ENCODE measurements at places on chromosomes 2 and 18.

GRCh38 chr18:74876630-74877243 lies 279.1 kb downstream of the ZNF407 start:
- DNase-seq, result no peak

- DNase-seq, result no peak
Measured at GRCh38 chr2:204065566-204065965, 129.0 kb downstream of the ICOS start.

DNA sequence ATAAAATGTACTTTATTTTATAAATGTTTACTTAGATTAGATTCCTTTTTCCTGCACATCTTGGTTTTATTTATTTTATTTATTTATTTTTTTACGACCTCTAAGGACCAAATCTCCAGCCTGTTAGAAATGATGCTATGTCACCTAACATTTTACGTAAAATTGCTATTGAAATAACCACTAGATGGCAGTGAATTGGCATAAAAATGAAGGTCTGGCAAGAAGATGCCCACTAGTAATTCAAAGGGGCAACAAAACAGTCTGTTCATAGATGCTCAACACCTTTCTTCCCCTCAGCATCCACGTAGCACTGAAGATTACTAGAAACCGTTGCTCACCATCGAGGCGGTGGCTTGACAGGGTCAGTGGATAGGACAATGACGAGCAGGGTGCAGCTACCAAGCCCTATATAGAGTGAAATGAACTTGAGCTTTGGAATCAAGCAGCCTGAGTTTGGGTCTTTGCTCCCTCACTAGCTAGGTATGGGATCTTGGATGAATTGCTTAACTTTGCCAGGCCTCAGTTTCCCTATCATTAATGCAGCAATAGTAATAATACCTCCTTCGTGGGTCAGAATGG lies 128.7 kb upstream of the L3MBTL4 start:
- DNase-seq, result no peak

- no peak for DNase-seq
Measured at GRCh38 chr2:201502713-201503112, 51.2 kb downstream of the STRADB start.

DNA sequence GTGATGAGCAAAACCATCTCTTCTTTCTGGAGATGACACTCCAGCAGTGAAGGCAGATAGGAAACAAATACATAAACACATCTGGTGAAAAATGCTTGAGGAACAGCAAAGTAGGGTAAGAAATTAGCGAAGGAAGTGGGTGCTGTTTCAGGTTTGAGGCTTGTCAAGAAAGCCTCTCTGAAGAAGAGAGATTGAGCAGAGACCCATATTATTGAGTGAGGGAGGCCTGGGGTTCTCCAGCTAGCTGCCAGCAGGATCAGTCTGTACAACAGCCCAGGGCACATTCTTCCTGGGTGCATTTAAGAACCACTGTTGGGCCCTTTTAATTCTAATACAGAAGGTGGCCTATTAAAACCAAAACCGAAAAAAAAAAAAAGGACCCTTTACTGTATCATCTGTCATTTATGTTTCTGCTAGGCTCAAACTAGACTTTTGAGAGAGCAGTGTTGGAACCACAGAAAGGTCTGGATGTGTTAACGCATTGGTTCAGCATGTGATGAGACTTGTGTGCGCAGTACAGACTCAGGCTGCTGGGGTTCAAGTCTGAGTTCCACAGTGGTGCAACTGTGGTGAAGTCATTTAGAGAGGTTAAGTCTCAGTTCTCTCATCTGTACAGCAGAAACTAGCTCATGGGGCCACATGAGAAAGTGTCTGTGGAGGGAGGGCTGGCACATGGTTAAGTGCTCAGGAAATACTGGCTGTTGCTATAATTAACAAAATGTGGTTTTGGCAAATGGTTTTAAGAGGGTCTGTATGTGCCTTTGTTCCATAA lies 28.9 kb downstream of the MGAT5 start:
- DNase-seq, result no peak

GRCh38 chr2:162768656-162769055 lies 69.9 kb downstream of the KCNH7 start:
- DNase-seq, result peak; percentile 15

DNA sequence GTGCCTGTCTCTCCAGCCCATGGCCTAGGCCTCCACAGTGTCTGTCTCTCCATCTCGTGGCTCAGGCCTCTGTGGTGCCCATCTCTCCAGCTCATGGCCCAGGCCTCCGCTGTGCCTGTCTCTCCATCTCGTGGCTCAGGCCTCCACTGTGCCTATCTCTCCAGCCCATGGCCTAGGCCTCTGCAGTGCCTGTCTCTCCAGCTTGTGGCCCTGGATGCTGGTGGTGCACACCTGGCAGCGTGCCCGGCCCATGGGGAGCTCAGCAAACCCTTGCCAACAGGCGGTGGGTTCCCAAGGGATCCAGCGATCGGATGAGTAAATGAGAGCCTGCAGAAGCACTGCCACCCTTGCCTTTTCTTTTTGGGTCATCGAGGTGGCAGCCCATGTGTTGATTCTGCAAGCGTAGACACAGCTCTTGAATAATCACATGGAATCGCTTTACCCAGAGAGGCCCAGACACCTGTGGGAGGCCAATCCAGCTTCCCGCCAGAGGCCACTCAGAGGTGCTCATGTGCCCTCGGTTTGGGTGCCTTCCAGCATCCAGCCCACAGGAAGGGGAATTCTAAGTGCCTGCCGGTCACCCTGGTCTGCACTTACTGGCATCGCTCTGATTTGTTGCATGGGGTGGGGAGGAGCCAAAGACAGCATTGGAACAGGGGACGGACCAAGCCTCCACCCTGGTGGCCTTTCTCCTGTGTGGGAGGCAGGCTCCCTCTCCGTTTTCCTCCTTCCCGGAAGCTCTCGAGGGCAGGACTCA lies 101.8 kb upstream of the HDAC4 start:
- DNase-seq, result no peak

GRCh38 chr2:101696272-101697123 lies 1.0 kb upstream of the MAP4K4 start:
- peak; percentile 76 for DNase-seq

- no peak for DNase-seq
Measured at GRCh38 chr2:171747371-171747770, 60.1 kb downstream of the DYNC1I2 start.

- DNase-seq, result no peak
Measured at GRCh38 chr2:120883607-120884440, 148.2 kb downstream of the GLI2 start.

DNA sequence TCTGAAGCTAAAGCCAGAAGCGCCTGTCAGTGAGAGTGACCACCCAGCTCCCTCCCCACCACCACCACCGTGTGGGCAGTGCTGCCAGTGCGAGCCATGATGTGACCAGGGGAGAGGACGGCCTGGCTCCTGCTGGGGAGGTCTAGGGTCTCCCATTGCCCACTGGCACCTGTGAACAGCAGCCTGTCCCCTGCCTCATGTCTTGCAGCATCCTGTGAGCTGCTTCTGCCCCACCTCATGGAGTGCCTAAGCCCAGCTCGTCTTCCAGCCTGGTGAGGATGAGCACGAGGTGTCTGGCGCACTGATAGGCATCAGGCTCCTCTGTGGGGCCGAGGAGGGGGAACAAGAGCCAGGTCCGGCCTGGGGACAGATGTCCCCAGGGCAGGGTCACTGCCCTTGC lies 61.4 kb downstream of the FAM168B start:
- no peak for DNase-seq

DNA sequence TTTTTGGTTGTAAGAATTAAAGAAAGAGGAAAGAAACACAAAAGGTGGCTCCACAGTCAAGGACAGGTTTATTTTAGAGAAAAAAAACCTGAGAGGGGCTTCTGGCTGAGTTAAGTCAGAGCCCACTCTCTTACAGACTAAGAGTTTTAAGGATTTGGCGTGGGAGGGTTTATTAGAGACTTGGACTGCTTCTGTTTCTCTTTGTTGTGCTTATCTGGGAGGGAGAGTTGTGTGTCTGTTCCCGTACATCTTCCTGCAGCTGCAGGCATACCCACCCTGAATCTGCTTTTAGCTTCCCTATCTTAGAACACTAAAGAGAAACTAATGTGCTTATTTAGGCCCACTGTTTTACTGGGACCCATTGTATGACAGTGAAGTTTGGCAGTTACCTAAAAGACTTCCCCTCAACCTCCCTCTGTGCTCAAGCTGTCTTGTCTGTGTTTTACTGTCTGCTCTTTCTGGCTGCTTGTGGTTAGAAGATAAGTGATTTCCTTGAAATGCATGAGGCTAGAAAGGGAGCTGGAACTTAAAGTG lies 2.7 kb downstream of the RSAD2 start:
- DNase-seq, result no peak

GRCh38 chr2:25545899-25546298 lies 127.5 kb downstream of the DTNB start:
- DNase-seq, result no peak

DNA sequence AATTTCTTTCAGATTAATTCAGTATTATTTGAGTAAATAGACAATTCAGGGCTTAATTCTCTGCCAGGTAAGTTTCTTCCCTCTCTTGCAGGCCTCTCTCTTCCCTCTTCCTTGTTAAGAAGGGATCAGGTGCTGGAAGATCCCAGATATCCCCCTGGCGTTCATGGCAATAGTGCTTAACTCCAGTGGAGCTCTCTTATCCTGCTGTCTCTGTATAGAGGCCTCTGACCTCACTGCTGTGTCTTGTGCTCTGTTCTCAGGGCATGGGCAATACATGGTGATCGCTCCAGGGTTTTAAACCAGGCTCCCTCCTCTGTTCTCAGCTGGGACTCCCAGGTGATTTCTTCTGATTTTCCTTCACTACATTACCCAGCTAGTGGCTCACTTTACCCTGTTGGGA lies 226.8 kb downstream of the MC4R start:
- no peak for DNase-seq

DNA sequence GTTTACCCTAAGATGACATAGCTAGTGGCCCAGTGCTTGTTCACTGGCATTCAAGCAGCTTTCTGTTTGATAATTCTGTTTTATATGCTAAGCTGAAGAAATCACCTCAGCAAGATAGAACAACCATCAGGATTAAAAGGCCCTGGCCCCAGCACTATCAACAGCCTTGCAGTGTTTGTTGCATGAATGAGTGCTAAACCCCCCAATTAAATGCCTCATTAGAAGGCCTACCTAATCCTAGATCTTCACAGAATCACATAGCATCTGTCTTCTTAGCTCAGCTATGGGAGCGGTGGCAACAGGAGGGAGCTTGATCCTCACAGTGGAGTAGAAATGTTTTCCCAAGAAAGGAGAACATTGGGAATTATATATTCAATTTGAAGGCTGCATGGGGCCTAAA lies 194.1 kb upstream of the HNMT start:
- no peak for DNase-seq

GRCh38 chr2:68734688-68735525 lies at the start of gene ARHGAP25:
ARHGAP25 (plus strand) TSS chr2:68734811; CDS start chr2:68735200, 389 bp downstream.
- DNase-seq, result no peak

DNA sequence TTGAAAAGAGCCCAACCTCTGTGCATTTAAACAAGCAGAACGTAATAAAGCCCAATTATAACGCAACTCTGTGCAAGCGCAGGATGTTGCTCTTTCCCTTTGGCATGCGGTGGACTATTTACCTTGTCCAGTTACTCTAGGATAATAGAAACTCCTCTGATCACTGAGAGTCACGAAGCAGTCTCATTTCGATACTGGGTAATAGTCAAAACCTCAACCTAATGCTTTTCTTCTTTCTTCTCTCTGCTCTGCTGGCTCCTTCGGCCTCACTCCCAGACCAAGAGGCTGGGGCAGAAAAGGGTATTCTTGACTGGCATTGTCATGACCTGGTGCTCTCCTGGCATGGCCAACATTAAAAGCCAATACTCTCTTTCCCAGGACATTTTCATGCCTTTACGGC lies 89.7 kb upstream of the GCFC2 start:
- no peak for DNase-seq
